ENCODE measurements at places on chromosomes 7 and 10.

- DNase-seq: no peak
These were observed 15.5 kb downstream of the WAPL start for GRCh38 chr10:86506062-86506461.

GRCh38 chr10:18419945-18420344 lies 231.4 kb downstream of the NSUN6 start:
- DNase-seq: no peak

GRCh38 chr10:50395271-50395670 lies 144.0 kb upstream of the ASAH2 start:
- no peak for DNase-seq

DNA sequence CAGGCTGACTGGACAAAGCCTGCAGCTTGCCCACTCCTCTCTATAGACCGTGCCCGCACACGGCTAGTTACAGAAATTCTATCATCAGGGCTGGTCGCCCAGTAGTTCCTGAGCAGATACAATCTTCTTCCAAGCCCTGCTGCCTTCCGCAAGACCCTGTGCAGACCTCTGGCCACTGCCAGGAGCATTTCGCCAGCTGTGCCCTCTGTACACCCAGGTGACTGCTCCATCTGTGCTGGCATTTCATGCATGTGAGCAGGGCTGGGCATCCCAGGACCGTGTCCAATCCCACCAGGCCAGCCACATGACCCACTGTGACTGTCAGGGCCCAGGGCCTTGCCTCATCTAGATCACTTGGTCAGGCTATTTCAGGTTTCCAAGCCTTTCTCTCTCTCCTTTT lies 36.9 kb downstream of the HSPA12A start:
- no peak for DNase-seq

DNA sequence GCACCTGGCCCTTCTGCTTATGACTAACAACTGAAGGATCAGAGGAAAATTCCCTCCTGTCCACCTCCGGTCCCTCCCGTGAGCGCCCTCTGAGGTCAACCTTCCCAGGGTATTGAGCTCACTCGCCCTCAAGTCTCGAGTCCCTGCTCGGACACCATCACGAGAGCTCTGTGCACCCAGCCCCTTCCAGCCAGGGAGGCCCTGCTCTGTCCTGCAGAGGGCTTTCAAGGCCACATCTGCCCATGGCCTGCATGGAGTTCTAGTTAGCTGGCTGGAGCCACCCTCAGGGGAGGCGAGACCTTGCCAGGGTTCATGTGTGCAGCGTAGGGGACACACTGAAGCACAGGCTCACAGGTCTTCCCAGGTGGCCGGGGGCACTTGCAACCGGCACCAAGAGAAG lies 110.9 kb upstream of the MACROH2A2 start:
- DNase-seq: no peak

- DNase-seq: no peak
These were observed 58.1 kb upstream of the OPN4 start for GRCh38 chr10:86596266-86596665.

- no peak for DNase-seq
These were observed 139.0 kb upstream of the MTPN start for GRCh38 chr7:136116186-136116585.

DNA sequence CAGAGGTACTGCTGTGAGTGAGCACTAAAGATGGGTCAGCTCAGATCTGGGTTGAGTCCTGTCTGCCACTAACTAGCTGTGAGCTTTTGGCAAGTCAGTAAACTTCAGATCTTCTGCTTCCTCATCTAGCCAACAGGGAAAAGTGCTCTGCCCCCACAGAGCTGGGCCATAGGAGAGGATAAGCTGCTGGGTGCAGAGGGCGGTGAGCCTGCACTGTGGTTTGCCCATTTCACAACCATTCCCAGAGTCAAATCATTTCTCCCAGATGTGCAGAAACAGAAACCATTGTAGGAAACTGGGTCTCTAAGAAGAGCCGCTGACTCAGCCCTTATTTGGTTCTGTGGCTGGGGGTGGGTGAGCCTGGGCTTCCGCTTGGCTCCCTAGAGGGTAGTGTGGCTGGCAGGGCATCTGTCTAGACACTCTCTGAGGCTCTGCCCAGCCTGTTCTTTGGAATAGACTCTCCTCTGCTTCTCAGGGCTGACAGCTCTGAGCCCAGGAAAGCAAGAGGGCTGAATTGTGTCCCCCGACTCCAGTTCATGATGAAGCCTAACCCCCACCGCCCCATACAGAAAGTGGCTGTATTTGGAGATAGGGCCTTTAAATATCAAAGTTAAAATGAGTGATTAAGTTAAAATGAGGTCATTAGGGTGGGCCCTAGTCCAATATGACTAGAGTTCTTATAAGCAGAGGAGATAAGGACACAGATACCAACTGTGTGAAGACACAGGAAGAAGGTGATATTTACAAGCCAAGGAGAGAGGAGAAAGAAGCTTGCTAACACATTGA lies 29.5 kb upstream of the ARHGAP22 start:
- no peak for DNase-seq

- DNase-seq: no peak
These were observed 10.8 kb downstream of the STEAP2 start for GRCh38 chr7:90222390-90222789.

DNA sequence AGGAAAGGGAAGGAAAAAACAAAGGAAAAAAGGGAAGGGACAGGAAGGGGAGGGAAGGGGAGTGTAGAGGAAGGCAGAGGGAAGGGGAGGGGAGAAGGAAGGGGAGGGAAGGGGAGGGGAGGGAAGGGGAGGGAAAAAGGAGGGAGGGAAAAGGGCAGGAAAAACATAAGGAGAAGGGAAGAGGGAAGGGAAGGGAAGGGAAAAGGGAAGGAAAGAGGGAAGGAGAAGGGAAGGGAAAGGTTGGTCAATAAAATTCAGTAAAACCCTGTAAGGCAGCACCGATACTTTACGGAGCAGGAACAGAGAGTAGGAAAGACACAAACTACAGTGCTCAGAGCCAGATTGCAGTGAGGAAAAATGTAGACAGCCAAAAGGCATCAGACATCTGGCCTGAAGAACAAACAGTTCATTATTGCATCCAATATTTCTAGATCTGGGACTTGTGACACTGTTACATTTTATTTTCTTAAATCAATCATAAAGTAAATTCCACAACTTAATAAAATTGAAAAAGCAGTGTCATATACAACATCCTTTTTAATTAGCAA lies 322.0 kb downstream of the CRPPA start:
- no peak for DNase-seq

GRCh38 chr10:71219918-71220688 lies 7.7 kb downstream of the UNC5B start:
- no peak for DNase-seq

All from CD8-positive, alpha-beta memory T cell (primary cell).